ENCODE measurements at places on chromosomes 2 and 18.

- DNase-seq, result no peak
Measured at GRCh38 chr2:236993286-236993685, 92.4 kb upstream of the COPS8 start.

DNA sequence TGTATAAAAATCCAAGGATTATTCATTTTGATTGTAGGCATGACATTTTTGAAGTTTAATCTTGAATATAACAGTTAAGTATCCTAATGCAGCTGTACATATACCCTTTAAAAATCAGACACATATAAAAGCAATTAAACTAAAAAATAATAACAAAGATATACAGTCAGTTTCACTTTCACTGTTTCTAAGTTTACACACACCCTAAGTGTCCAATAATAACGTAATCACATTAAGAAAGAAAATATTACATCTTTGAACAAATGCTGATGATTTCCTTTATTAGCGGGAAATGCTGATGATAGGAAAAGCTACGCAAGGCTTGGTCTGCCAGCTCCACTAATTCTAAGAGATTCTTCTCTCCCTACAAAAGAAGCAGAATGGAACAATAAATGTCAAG lies 38.8 kb downstream of the RTTN start:
- DNase-seq, result no peak

DNA sequence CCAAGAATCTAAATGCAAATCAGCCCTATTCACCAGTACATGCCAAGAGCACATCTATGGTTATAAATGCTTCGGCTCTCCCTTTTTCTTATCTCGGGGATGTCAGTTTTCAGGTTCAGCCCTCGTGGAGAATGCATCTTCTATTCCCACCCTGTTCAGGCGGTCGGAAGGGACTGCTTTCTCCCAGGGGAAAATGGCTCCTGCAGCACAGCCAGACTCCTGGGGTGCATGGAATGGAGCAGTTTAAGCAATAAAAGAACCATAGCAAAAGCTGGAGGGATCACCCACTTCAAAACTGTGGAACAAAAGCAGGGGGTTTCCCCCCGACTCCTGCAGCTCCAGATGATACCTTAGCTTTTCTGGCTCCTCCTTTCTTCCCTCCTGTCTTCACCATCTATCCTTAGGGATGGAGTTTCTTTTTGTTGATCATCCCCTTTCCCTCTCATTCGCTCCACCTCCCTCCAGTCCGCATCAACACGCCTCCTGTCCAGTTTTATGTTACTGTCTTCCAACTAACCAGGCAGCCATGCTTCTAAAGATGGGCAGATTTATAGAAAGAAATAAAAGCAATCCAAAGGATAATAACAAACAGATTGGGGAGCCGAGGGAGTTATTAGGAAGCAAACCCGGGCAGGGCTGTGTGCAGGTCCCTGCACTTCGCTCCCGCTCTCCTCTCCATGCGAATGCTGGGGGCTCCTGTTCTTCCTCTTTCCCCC lies 356.2 kb upstream of the SMIM21 start:
- DNase-seq, result no peak

GRCh38 chr18:47558110-47558750 lies 306.8 kb upstream of the SKOR2 start:
- no peak for DNase-seq

DNA sequence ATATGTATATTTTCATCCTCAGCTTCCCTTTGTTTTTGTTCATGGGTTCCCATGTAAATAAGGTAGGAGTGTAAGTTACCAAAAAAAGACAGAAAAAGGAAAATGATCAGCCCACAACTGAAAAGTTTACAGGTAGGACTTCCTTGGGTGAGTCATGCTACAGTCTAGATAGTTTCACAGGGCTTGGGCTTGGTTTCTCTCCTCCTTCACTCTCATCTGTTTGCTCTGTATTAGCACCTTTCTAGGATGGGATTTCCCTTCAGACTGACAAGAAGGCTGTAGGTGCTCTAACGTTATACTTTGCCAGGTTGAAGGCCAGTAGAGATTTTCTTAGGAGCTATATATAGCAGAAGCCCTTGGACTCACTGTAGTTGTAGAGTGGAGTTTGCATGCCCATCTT lies 57.9 kb downstream of the FAM171B start:
- DNase-seq, result no peak

DNA sequence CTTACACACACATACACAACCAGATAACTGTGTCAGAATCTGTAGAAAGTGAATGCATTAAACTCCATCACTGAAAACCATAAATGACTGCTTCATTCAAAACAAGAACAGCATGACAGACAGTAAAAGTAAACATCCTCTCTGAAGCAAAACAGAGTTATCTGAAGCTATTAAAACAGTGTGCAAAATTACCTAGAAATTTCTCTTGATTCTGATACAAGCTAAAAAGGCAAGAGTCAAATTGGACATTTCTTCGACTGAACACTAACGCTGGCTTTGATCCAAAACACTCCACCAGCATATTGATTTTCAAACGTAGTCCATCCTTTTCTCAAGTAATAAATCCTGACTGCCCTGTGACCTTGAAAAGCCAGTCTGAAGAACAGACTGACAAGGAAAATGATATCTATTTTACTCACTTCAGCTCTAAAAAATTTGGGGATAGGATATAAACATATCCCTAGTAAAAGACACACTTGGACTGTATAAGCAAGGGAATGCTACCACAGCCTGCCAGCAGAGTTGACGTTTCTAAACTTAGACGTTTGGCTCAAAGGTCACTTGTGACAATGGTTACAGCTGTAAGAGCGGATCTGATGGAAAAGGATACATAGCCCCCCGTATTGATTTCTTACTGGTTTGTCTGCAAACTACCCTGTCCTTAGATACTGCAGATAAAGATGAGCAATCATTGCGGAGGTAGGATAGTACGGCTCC lies 128.9 kb upstream of the ITGB6 start:
- no peak for DNase-seq

GRCh38 chr2:215002500-215002899 lies 135.9 kb downstream of the ABCA12 start:
- DNase-seq, result no peak

DNA sequence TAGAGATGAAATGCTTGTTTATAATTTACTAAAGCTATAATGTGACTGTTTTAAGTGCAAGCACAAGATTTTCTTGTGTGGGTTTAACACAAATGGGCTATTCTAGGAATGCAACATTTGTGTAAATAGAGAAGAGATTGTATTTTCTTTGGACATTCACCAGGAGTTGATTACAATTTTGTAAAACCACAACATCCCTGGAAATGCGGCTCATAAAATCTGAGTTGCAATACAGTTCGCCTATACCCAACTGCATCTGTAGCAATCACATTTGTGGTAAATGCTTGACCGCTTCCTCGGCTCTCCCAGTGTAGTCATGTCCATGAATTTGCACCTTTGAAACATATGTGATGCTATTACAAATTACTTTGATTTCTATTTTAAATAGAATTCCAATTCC lies 348.7 kb upstream of the CDH20 start:
- no peak for DNase-seq

- no peak for DNase-seq
Measured at GRCh38 chr2:14751581-14751980, 119.1 kb downstream of the LRATD1 start.

- DNase-seq, result no peak
Measured at GRCh38 chr18:35334212-35334611, 10.0 kb downstream of the ZNF24 start.

GRCh38 chr2:71347517-71347916 lies 15.9 kb downstream of the ZNF638 start:
- DNase-seq, result no peak

DNA sequence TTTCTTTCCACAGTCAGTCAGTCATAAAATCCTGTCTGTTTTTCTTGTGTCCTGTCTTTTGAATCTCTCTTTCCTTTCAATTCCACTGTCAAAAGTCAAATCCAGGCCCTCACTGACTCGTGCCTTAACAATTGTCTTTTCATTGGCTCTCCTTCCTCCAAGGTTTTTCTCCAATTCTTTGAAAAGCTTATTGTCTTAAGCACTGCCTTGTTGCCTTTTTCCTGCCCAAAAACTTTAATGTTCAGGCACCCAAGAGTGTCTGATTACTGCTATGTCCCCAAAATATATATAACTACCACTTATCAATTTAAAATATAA lies 13.9 kb upstream of the SULT1C4 start:
- no peak for DNase-seq

GRCh38 chr2:218278531-218279360 lies 8.4 kb downstream of the PNKD start:
- no peak for DNase-seq

DNA sequence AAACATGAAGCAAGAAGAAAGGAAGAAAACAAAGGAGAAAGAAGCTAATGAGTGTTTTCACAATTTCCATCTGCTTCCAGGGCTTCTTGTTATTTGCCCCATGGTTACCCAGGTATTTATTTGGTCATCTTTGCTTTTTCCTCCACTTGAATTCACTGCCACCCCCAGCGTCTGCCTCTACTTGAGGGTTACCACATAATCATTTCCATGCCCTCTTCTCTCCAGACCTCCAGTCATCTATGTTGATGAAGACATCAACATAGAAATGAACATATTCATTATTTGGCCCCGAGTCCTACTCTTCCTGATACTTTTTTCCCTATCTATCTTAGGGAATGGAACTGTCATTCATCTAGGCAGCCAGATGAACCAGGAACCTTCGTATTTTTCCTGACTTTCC lies 133.6 kb upstream of the CAVIN2 start:
- DNase-seq, result no peak

DNA sequence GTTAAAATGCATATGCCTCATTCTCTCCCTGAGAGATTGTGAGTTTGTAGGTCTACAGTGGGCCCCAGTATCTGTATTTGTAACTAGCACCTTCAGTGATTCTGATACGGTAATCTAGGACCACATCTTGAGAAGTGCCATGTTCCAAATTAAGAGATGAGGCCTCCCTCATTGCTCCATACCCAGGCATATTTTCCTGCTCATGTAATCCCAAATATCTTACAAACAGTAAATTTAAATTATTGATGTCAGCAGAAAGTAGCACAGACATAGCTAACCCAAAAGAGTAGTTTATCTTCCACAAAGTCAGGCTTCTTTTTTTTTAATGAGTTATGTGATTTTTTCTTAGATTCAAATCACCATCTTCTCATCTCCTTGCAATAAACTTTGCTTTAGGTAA lies 263.8 kb downstream of the SETBP1 start:
- DNase-seq, result no peak
